RWPE1 (cell line): ENCODE measurements at places on chromosomes 3 and 15.

- no peak for DNase-seq
Measured at GRCh38 chr15:20295238-20295811, 246.3 kb downstream of the GOLGA6L6 start.

DNA sequence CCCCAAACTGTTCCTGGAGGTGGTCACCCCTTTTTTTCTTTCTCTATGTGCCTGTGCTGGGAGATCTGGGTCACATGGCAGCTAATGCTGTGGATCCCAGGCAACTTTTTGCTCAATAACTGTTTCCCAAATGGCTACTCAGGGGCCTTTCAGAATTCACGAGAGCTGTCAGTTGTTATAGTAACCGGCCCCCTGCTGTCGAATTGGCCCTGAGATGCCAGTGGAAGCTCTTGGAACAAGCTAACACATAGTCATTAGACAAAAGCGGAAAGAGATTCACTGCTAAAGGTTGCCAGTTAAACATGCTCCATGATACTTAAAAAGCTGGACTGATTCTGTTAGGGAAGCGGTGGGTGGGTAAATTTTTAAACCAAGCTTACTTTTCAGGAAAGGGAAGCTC is 144.1 kb downstream of the FEZF2 start:
- no peak for DNase-seq

DNA sequence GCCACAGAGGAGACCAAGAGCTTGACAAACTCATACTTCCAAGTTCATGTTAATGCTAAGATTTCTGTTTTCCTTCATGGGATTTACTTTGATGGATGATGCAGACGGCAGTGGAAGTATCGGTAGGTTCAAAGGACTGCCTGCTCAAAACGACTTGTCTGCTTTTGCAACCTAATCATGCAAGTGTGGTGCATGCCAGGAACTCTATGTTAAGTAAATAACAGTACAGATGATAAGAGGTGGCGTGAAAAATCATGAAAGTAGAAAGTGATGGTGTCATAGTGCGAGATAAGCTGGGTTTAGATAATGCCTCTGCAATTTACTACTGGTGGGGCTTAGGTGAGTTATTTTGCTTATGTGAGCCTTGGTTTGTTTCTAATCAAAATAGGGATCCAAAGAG is 14.7 kb upstream of the LMCD1 start:
- DNase-seq = no peak

GRCh38 chr3:98812851-98813374 is 49.8 kb downstream of the ST3GAL6 start:
- peak; percentile 37 for DNase-seq
